NCI-H774 (cell line): ENCODE measurements at places on chromosomes 2 and 18.
A peak's percentile ranks its signal among the peaks of the same experiment; 100 is the strongest.

GRCh38 chr18:50694147-50694546, 125.7 kb downstream of the MRO start:
- no peak for DNase-seq

DNA sequence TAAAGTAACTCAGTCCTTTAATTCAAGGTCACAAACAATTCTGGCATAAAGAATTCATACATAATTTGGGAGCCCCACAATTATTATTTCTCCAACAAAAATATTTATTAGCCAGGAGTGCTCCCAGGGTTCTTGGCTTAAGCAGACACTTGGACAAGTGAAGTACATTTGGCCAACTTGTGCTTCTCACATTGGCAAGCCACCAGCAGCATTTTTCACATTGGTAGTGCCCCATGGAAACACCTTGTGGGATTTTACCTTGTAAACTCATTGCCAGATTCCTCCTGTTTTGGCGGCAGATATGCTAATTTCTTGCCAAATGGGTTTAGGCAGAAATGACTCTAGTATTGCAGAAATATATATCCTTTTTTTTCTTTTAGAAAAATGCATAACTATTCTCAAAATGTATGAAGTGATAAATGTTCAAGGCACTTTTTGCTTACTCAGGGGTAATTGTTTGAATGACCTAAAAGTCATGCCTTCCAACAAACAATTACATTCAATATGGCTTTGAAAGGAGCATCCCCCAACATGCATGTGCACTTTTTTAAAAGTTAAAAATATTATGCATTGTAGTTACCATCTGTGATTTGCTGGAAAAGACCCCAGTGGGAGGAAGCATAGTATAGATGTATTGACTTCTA, 113.5 kb downstream of the CSRNP3 start:
- no peak for DNase-seq

- DNase-seq = no peak
Measured at GRCh38 chr2:235235977-235236767, 257.7 kb upstream of the AGAP1 start.

DNA sequence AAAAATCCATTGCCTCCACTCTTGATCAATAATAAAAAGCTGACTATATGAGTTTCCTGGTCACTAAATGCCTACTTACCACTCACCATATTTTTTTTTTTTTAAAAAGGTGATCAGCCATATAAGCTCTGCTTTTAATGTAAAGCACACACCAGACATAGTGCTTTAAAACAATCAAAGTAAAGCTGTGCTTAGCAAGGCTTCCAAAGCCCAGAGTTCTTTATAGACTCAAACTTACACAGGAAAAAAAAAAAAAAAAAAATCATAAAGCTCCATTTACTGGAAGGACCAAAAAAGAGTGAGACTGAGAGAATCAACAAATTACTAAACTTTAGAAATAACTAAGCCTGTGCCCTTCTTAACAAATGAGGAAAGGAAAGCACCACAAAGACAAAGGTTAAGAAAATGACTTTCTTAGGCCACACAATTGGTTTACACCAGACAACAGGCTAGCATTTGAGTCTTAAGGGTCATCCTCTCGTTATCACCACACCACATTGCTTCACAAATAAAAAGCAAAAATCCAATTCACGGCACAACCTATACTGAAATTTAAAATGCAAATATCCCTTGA, 11.2 kb downstream of the ACVR1 start:
- DNase-seq = no peak

- DNase-seq = no peak
Measured at GRCh38 chr2:48232351-48232750, 297.6 kb upstream of the STON1 start.

DNA sequence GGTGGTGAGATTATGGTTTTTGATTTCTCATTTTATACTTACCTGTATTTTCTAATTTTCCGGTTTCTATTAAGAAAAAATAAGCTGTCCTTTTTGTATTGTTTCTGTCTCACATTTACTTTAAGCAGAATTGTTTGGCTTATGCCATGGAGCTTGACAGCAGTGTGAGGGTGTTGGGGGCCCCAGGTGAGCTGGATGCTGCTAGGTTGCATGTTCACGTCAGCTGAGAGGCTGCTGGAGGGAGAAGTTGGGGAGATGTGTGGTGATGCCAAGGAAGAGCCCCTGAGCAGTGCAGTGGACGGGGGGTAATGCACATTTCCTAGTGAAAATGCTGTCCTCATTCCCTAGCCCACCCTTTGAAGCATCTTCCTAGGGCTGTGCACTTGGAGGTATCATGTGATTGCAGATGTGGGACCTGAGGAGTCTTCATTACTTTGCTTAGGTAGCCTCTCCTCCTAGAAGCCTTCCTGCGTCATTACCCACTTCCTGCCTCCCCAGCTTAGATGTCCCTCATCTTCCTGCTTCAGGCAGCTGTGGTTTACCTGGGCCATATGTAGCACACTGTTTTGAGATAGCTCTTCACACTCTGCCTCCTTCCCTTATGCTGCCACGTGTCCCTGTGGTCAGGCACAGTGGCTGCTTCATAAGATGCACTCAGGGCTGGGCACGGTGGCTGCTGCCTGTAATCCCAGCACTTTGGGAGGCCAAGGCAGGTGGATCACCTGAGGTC, 16.2 kb downstream of the ATG16L1 start:
- no peak for DNase-seq

GRCh38 chr2:191385416-191386160, 140.4 kb downstream of the MYO1B start:
- DNase-seq = no peak

- DNase-seq = no peak
Measured at GRCh38 chr2:129611471-129611870, 368.0 kb upstream of the RAB6C start.

DNA sequence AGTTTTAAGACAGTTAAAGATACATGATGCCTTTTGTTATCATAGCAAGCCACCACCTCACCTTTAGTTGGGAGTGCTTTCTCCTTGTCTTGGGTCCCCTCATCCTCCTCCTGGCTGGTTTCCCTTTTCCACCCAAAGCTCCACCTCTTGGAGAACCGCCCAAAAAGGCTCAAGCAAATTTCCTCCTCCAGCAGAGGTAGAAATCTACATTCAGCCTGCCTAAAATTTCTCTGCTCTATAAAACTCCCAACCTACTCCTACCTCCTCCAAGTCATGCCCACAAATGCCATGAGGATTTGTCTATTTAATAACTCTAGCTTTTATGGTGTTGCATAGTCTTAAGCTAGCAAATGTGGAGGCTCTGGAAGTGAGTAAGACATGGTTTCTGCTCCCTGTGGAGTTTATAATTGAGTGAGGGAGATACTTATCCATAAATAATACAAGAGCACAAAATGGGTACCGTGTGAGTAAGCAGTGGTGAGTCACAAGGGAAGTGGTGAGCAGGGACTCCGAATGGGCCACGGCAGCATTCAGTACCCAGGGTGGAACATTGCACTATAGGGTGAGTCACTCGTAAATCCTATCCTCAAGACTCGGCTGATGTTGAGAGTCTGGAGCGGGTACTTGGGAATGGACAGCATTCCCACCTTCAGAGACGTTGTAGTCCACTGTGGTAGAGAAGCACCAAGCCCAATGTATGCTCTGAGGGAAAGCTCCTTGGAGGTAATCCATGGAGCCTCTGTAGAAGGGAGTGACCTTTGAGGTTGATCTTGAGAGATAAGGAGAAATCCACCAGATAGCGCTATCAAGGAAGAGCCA, 146.3 kb downstream of the RTN4 start:
- DNase-seq = no peak

DNA sequence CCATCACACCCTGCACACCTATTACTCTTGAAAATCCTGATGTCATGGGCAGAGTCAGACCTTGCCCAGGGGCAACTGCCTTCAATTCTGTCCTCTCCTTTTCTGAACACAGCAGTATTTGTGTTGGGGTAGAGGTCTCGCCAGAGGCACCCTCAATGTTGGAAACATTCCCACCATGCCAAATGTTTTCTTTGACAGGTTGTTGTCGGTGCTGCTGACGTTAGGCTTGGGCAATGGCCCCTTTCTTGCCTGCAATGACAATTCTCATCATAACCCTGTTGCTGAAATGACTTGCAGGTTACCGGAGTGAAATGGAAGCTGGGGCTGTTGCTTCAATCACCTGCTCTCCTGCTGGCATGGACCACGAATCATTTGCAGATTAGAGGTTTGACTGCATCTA, 17.9 kb downstream of the GKN1 start:
- no peak for DNase-seq

DNA sequence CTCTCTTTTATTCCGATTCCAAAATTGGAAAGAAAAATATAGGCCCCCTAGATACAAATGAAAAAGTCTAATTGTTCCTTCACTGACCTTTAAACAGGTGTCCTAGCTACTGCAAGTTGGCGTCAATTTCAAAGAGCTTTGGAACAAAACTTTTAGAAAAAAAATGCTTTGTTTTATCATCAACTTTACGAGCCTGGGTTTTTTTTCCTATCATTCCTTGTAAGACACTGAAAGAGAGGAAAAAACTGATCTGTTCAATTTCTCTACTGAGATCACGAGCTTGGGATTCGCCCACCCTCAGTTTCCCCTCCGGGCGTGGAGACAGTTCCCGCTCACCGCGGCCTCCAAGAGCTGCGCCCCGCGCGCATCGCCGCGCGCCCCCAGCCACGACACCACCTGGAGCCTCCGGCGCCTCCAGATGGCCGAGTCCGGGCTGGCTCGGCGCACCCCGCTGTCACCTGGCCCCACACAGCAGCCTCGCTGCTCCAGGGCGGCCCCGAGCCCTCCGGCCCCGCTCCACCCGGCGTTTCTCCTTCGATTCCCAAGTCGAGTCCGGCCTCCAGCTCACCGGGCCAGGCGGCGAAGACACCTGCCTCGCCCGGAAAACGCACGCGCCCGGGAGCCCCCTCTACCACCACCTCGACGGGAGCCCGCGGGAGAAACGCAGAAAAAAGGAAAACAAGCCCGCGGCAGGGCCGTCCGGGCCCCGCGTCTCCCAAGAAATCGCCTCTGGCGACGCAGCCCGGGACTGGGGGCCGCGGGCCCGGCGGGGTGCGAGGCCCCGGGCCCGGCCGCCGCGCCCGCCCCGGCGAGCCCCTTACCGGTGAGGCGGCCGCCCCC, 656 bp downstream of the TBC1D8 start:
- no peak for DNase-seq

DNA sequence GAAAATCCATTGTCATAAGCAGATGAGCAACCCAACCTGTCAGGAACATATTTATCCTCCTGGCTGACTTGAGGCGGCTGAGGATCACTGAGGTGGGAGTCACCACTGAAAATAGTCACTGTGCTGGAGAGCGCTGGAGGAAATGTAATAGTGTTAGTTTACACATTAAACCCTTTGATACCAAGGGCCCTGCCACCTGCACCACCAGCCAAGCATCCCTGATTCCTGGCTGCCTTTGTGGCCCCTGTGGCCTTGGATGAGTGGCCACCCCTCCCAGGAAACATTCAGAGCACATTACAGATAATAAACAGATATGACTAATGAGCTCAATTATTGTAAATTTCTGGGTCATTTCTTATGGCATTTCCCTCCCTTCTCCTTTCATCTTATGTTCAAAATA, 105.9 kb downstream of the LYPD1 start:
- no peak for DNase-seq

GRCh38 chr2:88307817-88308216, 137.7 kb downstream of the THNSL2 start:
- DNase-seq = no peak

GRCh38 chr2:43513796-43514195, 82.0 kb downstream of the THADA start:
- DNase-seq = no peak

DNA sequence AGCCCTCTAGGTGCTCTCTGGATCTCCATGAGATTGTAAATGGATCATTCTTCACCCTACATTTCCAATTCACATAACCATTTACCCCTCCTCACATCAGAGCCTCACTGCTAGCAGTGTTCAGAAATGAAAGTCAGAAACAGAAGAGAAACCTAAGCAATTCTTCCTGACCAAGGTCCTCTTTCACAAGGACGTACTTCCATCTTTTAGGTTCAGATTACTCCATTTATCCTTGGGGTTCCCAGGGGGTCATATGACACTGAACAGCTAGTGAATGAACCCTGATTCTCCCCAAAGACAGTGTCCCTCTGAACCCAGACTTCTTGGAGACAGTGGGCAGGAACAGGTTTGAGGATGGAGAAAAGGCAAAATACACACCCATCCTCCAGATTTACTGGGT, 12.9 kb upstream of the MARCO start:
- DNase-seq = no peak

GRCh38 chr18:40371673-40372072, 1583.4 kb upstream of the PIK3C3 start:
- DNase-seq = no peak

DNA sequence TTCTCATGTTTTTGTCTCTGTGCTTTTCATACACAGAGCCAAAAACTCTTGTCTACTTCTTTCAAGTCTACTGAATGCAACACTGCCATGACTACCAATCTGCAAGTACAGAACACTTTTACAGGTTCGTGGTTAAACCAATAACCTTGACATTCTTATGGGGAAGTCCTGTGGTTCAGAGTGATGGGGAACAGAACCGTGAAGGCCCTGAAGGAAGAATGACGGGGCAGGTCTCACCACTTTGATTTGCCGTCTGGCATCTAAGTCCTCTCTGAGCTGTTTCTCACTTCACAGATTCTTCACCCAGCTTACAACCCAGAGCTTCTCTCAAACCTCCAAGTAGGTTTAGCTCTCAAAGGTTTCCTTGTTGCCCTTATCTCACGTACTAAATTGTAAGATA, 117.5 kb upstream of the SNTG2 start:
- DNase-seq = no peak

DNA sequence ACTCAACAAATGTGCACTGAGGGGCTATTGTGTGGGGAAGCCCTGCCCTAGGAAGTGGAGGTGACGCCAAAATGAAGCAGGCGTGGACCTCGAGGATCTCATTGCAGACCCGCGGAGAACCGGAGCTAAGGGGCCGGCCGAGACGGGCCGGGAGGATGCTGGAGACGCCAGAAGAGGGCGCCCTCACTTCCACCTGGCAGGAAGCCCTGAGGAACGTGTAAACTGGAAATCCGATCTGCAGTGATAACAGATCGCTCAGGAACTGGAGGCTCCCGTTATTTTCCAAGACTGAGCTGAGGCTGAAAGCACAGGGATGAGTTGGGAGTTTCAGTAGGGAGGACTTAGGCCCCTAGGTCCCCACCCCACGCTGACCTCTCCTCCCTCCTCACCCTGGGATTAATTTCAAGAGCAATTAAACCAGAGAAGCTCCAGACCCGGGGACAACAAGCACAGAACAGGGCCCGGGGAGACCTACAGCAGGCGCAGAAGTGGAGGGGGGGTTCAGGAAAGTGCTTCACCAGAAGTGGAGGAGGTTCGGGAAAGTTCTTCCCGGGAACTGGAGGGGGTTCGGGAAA, 7.7 kb upstream of the COL6A3 start:
- DNase-seq = peak; percentile 31

GRCh38 chr2:37367310-37367709, 22.9 kb downstream of the QPCT start:
- no peak for DNase-seq
